ENCODE measurements at places on chromosomes 7 and 10.

- no peak for DNase-seq
Measured at GRCh38 chr7:100545360-100546128, 6.5 kb downstream of the AGFG2 start.

- DNase-seq = no peak
Measured at GRCh38 chr7:34544621-34545020, 113.4 kb upstream of the NPSR1 start.

DNA sequence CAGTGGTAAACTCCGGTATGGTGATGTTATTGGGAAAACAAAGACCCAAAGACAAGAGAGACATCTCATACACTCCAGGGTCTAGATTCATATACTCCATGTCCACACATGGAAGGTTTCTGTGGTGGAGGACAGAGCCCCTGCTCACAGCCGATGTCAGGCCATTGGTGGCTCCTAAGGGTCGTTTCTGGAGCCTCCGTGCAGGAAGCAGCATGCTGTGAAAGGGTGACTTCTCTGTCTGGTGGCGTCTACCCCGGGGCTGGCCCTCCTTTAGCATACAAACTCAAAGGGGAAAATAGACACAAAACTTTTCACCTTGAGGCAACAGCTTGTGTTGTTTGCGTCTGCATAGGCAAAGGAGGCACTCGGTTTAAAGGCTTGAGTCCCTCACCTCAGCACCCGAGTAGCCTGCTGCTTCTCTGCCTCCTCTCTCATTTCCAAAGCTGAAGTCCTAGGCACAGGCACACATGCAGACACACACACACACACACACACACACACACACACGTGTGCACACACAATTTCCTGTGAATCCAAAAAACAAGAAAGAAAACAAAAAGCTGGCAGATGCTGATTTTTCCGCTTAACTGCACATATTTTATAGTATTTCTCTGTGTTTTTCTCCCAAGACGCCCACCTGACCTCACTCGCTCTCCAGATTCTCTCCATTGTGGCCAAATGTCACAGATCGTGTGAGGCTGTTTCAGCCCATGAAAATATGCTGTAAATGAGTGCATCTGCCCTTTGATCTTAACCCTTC lies 601.4 kb upstream of the MGMT start:
- no peak for DNase-seq

- DNase-seq = no peak
Measured at GRCh38 chr7:146115548-146115850, 1.1 kb upstream of the CNTNAP2 start.

DNA sequence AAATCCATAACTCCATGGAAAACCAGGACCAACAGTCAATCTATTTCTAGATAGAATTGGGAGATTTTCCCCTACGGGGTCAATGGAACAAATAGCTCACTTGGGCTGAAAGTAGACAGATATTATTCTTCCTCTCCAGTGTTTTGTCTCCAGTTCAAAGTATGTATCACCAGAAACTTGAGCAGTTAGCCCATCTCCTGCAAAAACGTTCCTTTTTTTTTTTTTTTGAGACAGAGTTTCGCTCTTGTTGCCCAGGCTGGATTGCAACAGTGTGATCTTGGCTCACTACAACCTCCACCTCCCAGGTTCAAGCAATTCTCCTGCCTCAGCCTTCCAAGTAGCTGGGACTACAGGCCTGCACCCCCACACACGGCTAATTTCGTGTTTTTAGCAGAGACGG lies 390.0 kb upstream of the AUTS2 start:
- DNase-seq = no peak
